ENCODE measurements at places on chromosomes 4 and X. TPM values are rescaled to one million over a fixed set of nuclear protein-coding genes. Genes with fewer than 3 reads are reported as not detected.

DNA sequence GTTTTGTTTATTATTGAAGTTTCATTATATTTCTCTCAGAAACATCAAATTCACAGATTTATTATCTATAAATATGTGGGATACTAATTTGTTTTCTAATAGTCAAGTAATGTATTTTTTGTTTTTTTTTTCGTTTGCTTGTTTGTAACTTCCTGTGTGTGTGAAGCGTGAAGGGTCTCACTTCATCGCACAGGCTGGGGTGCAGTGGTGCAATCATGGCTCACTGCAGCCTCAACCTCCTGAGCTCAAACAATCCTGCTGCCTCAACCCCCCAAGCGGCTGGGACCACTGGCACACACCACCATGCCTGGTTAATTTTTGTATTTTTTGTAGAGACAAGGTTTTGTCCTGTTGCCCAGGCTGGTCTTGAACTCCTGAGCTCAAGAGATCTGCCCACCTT lies 55.1 kb downstream of the SH3RF1 start:
- DNase-seq, result no peak

GRCh38 chr4:122899682-122900081 lies 22.7 kb downstream of the NUDT6 start:
- DNase-seq, result no peak

The SRPK3 gene
- total RNA-seq, result 0.08 TPM

- DNase-seq, result no peak
Observed at GRCh38 chrX:153829549-153829798, 870 bp downstream of the PDZD4 start.

DNA sequence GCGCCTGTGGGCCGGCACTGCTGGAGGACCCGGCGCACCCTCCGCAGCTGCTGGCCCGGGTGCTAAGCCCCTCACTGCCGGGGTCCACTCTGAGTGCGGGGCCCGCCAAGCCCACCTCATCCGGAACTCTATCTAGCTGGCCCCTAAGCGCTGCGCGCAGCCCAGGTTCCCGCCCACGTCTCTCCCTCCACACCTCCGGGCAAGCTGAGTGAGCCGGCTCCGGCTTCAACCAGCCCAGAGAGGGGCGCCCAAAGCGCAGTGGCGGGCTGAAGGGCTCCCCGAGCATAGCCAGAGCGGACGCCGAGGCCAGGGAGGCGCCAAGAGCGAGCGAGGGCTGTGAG lies 75.2 kb downstream of the QDPR start:
- DNase-seq, result no peak

- DNase-seq, result no peak
Observed at GRCh38 chr4:167232805-167233684, 1.2 kb downstream of the SPOCK3 start.

GRCh38 chr4:52425751-52426326 lies 233.3 kb downstream of the USP46 start:
- DNase-seq, result no peak

- DNase-seq, result no peak
Observed at GRCh38 chrX:152640034-152640818, 2.5 kb downstream of the GABRQ start.

The FTSJ1 gene
- total RNA-seq, result 91.4 TPM

The ERAS gene
- not detected for total RNA-seq

The SASH3 gene
- not detected for total RNA-seq

The CCNI gene
- 388 TPM for total RNA-seq

The XAGE1B gene
- total RNA-seq, result not detected

The NEIL3 gene
- total RNA-seq, result 2.1 TPM

DNA sequence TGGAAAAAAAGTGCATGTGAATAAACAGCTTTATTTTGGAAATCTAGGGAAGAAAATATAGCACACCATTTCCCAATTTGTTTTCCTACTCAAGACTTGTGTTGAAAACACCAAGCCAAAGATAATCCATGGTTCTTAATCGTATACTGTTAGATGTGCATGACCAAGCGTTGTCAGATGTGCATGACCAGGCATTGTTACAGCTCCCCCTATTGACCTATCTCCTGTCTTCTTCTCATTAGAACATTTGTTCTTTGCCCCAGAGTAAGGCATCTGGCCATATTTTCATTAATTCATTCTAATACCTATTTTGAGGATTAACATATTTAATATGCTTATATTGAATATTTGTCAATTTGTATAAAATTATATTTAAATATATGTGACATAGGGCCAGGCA lies 14.4 kb upstream of the VCX start:
- DNase-seq, result no peak

The IGSF1 gene
- total RNA-seq, result 0.27 TPM

DNA sequence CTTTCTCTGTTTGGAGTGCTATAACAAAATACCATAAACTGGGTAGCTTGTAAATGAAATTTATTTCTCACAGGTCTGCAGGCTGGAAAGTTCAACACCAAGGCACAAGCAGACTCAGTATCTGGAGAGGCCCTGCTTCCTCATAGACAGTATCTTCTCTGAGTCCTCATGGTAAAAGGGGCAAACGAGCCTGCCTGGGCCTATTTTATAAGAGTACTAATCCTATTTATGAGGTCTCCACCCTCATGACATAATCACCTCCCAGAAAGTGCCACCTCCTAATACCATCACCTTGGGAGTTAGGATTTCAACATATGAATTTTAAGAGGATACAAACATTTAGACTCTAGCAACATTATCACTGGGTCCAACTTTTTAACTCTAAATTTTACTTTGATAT lies 200.3 kb downstream of the STPG2 start:
- DNase-seq, result no peak

The GLRA3 gene
- not detected for total RNA-seq

DNA sequence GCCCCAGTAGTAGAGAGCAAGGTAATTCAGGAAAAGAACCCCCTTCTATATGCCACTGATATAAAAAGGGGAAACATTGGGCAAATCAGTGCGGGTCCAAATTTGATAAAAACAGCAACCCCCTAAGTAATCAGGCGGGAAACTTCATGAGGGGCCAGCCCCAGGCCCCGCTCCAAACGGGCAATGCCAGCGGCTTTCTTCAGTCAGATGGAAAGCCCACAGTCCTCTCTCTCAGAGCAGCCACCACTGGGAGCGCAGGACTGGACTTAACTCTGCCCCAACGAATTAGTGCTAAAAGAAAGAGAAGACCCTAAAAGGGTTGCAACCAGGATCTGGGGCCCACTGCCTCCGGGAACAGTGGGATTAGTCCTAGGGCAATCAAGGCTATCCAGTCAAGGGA lies 9.9 kb downstream of the MAGEA11 start:
- DNase-seq, result no peak

DNA sequence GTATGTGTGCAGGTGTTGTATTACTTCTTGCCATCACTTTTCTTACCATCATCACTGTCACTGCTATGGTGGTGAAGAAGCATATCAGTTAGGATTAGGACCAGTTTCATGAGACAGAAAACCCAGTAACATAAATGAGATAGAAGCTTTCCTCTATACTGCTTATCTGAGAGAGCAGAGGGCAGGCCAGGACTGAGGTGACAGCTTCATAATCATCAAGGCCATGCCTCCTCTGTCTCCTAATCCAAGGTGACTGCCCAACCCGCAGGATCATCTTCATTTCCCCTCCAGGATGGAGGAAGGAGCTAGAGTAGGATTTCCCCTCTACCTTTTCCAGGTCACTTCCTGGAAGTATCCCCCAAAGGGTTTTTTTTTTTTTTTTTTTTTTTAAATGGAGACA lies 35.4 kb downstream of the TMEM131L start:
- DNase-seq, result no peak

The IGFBP7 gene
- total RNA-seq, result 1,134 TPM

DNA sequence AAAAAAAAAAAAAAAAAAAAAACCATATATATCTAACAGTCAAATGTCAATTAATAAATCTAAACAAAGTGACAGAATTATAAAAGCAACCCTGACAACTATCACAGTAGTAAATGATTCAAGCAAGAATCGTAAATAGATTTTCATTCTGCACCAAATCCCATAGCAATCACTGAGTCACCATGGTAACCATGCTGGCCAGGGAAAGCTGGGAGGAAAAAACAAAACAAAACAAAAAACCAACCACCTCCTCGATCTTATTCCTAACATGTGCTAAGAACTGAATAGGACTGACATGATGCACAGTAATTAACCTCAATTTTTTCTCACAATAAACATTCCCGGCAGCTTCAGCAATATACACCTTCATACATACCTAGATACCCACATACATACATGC lies 30.6 kb upstream of the RAB40A start:
- DNase-seq, result no peak

DNA sequence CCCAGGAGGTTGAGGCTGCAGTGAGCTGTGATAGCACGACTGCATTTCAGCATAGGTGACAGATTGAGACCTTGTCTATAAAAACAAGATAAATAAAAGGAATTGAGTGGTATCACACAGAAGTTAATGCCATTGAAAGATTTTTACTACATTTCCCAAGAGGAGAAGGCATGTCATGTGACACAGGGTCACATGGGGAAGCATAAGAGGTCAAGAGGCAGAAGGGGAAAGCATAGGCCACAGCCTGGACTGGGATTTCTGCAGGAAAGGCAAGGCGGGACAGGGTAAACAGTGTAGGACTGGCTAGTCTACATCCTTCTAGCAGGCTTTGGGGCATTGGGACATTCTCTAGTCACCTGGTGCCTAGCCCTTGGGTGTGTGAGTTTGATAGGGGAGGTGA lies 88.6 kb downstream of the PDGFRA start:
- DNase-seq, result no peak

The KLHL13 gene
- 10.7 TPM for total RNA-seq

GRCh38 chr4:123785538-123785937 lies 388.9 kb downstream of the SPRY1 start:
- DNase-seq, result peak; percentile 35

The PABPC1L2B gene
- 0.17 TPM for total RNA-seq

The SSX2 gene
- total RNA-seq, result not detected

The NAA11 gene
- not detected for total RNA-seq

The PASD1 gene
- not detected for total RNA-seq

- DNase-seq, result peak; percentile 71
Observed at GRCh38 chr4:57102050-57102624, 8.0 kb downstream of the IGFBP7 start.

The SPIN3 gene
- total RNA-seq, result 3.5 TPM

DNA sequence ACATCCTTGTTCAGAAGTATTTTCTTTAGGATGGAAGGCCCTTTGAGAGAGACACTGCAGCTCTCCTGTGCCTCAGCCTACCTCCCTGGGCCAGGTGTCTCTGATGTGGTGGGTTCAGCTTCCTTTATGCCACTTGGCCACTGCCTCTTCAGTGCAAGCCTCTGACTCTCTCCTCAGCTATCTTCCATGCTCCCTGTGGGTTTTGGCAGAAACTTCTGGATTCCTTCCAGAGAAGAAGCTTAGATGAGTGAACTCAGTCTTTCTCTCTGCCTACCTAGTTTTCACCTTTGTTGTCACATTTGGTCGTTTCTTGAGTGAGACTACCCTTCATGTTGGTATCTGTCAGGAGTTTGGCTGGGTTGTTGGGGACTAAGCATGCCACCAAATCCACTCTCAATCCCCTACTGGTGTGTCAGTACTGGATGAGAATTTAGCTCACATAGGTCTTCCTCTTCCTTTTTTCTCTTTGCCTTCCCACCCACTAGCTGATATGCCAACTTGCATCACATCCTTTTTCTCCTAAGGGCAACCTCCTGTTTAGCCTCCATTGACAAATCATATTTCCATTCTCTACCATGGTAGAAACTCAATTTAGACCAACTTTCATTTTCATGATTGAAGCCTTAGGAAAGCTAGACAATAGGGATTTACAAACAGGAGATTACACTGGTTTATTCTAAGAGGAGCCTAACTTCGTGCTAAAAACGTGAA lies 32.0 kb downstream of the IL15 start:
- no peak for DNase-seq

The DCAF8L2 gene
- total RNA-seq, result not detected
